ENCODE measurements at places on chromosomes 3 and 15. TPM values are rescaled to one million over a fixed set of nuclear protein-coding genes. Genes with fewer than 3 reads are reported as not detected.

DNA sequence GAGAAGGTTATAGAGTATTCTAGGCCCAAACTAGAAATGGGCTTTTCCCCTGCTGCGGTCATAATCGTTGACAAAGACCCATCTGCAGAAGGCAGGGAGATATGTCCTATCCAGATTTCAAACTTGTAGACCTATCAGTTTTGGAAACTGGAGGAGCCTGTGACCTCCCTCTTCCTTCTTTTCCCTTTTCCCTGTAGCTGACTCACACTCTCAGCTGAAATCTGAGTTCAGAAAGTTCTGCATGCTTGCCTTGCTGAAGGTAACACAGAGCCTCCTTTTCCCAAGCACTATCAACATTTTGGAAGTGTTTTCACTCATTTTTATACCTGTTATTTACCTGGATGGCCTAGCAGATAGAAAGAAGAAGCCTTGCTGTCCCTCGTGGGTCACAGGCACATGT lies 59.1 kb upstream of the PSMD6 start:
- no peak for DNase-seq

DNA sequence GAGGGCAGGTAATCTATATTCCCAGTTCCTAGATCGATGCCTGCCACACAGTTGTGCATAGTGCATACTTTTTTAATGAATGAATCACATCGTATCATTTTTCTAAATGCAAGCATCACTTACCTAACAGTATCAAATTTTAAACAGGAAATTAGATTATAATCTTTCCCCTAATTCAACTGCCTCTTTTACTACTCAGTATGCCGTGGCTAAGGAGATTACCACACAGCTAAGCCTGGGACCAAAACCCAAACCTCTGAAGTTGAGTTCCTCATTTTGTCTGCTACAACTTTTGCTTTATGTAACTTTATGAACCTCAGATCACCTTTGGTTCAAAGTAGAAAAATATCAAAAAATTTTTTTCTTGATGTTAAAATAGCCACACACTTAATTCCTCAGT lies 53.2 kb upstream of the FNDC3B start:
- no peak for DNase-seq

DNA sequence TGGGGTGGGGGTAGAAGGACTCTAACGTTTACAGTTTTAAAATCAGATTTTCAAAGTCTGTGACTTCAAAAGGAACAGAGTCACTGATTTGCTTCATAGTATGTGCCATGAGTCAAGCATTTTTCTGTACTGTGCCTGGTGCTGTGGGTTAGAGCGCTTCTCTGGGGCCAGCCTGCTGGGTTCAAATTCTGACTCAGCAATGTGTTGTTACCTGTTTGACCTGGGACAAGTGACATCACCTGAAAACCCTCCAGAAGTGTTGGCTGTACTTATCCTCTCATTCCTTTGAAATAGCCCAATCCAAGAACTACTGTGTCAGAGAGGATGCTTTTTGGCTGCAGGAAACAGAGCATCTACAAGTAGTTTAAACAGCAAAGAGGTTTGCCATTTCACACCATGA lies 101.7 kb downstream of the LSM3 start:
- no peak for DNase-seq

DNA sequence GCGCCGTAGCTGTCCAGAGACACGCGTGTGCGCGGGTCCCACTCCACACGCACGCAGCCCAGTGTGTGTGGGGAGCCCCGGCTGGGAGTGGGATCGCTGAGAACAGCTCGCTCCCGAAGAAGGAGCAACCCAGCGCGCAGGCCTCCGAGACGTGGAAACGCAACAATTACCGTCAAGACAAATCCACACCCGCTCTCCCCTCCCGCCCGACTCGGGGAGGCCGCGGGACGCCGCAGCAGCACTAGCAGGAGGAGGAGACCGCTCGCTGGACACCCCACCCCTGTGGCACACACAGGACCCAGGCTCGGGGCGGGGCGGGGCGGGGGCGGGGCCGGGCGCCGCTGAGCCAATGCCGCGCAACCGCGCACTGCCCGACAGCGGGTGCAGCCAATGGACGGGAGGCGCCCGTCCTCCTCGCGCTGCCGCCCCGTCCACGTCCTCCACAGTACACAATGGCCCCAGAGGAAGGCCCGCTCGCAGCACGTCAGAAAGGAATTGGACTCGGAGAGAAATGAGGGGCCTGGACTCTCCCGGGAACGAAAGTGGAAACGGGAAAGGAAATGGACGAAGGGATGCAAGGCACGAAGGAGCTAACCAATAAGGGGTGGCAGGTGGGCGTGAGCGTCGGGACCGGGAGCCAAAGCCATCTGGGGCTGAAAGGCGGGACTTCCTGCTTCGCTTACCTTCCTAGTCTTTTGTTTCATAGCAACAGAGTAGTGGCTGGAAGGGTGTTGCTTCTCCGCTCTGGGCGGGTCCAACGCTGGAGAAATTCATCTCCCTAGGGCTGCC lies at the start of gene CBLB:
TSS of gene CBLB (minus strand) at position 271 of the 789 bp plus-strand sequence. CDS start 1,435 bp downstream, outside the sequence.
- peak; percentile 99 for DNase-seq

DNA sequence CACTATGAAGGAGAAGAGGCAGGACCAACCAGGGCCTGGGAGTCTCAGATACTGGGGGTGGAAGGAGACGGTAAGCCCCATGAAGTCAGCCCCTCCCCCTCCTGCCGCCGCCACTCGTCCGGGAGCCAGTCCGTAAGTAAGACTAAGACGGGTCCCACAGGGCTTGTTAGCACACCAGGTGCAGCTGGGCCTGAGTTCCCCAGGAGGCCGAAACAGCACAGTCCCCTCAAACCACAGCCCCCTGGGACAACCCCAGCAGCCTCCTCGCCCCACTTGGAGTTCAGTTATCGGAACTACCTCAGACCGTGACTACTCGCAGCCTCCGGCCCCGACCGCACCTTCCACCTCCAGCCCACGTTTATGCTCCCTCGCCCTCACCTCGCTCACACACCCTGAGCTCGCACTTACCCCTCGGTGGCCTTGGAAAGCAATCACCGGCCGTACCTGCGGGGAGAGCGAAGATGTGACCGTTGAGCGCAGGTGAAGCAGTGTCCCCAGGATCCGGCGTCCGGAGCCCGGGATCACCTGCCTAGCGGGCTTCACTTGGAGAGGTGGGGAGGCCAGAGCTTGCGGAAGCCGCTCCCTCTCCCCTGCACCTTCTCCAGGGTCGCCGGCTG lies 557 bp downstream of the ELL3 start:
- no peak for DNase-seq

GRCh38 chr15:34341381-34342212 lies 1.3 kb downstream of the NOP10 start:
- no peak for DNase-seq

Gene ALG3
- total RNA-seq = 146 TPM

DNA sequence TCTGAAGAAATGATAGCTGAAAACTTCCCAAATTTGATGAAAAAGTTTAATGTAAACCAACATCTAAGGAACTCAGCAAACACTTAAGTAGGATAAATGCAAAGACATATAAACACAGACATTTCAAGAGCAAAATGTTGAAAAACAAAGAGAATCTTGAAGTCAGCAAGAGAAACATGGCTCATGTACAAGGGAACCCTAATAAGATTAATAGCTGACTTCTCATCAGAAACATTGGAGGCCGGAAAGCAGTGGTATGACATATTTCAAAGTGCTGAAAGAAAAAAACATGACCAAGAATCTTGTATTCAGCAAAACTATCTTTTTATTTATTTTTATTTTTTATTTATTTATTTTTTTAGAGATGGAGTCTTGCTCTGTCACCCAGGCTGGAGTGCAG lies 10.6 kb upstream of the PRKCI start:
- DNase-seq = no peak

GRCh38 chr3:155682426-155683343 lies 62.2 kb downstream of the PLCH1 start:
- no peak for DNase-seq

- no peak for DNase-seq
These were observed 67.7 kb downstream of the SCN5A start for GRCh38 chr3:38581774-38582173.

DNA sequence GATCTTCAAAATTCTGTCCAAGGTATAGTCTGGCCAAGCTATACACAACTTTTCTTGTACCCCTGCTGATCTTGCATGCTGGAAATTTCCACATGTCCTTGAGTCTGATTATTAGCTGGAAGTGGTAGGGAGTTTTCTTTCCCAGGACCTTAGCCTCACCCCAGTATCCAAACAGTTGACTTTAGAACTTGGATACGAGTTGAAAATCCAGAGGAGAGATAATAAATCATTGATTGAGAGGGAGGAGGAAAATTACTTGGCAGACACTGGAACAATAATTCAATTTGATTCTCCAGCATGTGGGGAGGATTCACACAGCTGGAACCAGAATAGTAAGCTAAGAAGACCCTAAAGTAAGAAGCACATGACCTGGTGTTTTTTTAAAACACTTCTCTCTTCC lies 116.4 kb downstream of the IL5RA start:
- no peak for DNase-seq

DNA sequence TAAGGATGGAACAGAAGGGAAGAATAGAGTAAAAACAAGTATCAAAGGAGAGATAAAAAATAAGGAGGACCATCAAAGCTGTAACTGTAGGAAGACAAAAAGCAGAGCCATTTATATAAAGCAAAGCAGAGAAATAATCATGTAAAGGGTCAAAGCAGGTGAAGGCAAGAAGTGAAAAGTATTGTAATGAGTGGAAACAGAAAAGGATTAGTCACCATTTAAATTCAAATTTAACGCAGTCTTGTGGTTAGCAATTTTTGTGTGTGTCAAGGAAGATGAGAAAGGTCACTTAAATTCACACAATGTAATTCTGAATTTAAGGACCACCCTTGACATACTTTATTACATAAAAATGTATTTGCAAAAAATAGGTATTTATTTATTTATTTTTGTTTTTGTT lies 567.8 kb downstream of the ROBO1 start:
- DNase-seq = no peak

- DNase-seq = peak; percentile 77
These were observed 70.1 kb downstream of the TRAK1 start for GRCh38 chr3:42161050-42161935.

Gene APPL1
- 44.9 TPM for total RNA-seq

- DNase-seq = no peak
These were observed 25.3 kb downstream of the ZNF592 start for GRCh38 chr15:84773716-84774115.

Gene BBX
- total RNA-seq = 52.6 TPM

DNA sequence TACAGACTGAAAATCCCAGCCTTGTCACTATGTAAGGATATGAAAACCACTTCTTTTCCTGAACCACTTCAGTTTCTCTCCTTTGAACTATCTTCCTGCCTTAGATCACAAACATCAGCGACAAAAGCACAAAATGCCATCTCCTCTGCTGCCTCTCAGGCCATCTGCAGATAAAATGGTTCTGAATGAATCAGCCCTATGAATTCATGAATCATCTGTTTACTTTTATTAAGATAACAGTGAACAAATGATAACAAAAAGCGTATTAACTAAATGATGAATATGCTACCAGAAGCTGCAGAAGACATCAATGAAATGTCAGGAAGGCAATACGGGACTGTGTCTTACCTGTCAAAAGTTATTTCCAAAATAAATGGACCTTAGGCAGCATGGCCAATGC lies 928.1 kb downstream of the ROBO1 start:
- no peak for DNase-seq

Gene ITIH4
- total RNA-seq = not detected

Gene MORC1
- total RNA-seq = 0.11 TPM

Gene SLC2A2
- total RNA-seq = not detected

DNA sequence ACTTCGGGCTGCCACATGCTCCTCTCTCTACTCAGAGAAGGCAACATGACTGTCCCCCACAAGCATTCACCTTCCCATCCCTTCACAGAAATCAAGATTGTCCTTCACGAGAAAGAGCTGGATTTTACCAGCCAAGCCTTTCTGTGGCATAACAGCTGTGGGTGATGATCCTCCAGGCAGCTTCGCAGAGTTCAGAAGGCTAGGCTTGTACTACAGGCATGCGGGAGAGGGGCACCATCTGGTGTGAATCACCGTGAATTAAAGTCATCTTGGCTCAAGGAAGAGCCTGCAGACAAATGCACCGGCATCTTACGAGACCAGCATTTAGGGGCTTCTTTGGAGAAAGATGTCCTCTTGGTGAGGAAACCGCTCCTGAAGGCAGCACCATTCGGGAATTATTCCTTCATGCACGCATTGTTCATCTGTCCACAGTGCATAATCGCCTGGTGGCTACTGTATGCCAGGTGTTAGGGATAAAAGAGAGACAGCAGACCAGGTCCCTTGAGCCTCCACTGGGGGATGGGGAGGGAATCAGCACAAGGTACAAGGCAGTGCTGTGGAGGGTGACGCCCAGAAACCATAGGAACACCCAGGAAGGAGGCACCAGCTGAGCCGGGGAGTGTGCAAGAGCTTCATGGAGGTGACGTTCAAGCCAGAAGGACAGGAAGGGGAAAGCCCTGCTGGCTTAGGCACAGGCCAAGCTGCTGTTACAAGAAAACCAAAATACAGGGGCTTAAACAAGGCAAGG lies 108.6 kb downstream of the TMEM266 start:
- DNase-seq = no peak

DNA sequence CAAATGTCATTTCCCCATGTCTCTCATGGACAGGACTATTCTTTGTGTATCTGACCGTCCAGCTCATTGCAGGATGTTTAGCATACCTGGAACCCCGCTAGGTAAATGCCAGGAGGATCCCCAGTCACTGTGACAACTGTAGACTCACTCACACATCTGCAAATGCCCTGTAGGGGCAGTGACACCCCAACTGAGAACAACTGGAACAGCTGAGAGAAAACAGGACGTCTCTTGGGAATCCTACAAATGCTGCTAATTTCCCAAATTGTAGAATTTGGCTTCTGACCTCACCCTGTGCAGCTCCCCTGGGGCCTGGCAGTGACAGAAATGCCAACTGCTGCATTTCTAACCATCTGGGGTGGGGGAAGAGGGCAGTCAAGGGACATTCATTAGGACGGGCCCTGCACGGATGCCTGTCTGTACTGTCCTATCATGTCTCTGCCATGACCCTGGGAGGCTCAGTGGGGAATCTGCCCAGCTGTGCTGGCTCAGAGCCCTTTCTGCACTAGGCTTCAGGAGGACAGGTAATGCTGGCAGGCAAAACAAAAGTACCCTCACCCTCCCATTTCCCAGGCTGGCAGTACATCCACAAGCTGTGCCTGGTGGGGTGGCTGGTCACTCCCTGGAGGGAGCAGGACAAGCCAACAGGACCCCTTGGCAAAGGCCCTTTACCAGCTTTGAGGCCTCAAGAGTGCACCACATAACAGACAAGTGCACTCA lies 30.4 kb downstream of the RAB6B start:
- DNase-seq = no peak

DNA sequence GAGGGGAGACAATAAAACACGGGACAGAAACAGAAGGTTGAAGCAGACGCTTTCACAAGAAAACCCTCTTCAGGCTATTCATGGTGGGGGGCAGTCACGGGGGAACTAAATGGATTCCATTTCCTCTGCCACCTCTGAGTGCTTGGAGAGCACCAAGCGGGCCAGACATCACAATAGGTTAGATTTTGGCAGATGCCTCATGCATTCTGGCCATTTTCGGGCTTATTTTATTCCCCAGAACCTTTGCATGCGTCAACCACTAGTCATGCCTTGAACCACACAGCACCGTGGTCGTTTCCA lies 82.2 kb downstream of the RORA start:
- DNase-seq = no peak
